ENCODE measurements at places on chromosomes 16 and 17.

DNA sequence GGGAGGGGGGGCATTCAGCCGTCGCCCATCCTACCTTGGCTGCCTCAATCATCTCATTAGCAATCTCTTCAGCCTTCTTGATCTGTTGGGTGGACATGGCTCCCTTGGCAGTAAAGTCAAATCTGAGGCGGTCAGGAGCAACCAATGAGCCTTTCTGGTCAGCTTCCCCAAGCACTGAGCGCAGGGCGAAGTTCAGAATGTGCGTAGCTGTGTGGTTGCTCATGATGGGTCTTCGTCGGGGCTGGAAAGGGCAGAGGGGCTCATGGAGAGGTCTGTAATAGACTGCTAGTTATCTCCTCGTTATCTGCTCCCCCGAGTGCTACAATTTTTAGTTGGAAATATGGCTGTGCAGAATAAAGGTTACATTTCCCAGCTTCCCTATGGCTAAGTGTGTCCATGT lies 7.2 kb upstream of the EXOSC6 start:
- no peak for DNase-seq

DNA sequence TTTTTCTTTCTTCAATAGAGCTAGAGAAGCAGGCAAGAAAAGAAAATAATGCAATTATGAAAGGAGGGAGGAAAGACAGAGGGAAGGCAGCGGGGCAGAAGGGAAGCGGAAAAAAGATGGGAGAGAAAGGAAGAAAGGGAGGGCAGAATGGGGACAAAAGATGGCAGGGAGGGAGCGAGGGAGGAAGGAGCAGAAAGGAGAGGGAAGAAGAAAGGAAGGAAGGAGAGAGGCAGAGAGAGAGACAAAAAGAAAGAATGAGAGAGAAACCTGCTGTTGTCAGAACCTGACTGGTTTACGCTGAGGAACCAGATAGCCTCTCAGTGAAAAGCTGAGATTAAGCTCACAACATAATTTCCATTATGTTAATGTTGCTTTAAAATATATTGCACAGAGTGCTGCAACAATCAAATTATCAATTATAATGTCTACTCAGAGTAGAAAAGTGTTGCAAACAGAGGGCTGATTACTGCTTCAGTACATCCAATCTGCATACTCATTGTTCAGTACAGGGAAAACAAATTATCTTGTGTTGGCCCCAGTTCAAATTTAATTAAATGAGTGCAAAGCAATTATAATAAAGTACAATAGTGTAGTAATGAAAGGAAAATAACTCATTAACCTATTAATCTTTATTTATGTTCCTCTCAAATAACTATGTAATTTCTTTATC lies 32.0 kb upstream of the TOX3 start:
- DNase-seq, result no peak

- DNase-seq, result no peak
Measured at GRCh38 chr16:49081554-49081953, 200.1 kb downstream of the CBLN1 start.

DNA sequence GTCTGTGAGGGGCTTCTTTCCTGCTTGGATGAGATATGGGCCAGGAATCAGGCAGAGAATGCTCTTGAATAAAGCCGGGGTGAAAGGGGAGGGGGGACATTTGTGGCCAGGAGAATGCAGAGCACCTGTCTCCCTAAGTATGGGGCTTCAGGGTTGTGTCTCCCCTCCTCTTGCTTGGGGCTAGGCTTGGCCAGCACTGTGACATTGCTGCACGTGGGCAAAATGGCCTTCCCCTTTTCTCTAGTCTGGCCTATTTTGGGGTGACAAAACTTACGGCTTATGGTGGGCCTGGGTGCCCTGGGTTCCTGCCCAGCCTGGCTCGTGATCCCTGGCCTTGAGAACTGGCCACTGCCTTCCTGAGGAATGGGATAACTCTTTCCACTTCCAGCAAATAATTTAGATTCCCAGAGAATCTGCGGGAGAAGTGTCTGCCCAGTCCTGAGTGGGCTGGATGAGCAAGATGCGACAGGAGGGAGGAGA lies 5.6 kb downstream of the NFE2L1 start:
- DNase-seq, result no peak

DNA sequence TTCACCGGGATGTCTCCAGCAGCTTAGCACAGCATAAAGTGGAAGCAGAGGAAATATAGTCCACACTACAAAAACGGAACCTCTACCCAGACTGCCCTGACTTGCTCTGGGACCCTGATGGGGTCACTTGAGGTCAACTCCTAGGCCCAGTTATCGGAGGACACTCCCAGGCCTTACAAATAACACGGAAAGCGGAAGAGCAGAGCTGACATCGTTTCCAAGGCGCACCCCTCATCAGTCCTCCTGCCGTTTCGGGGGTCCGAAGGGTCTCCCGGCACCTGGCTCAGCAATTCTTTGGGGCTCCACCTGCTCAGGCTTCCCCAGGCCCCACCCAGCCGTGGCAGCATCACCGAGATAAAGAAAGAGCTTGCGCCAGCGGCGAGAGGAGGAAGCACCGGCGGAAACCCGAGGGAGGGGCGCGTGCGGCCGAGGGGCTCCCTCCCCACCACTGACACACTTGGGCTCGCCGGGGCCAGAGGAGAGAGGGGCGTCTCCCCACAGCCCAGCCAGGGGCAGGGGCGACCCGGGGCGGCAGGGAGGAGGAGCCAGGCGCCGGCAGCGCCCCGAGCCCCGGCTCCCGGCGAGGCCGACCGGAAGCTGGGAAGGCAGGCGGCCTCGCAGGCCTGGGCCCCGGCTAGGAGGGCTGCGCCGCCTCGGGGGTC lies 727 bp downstream of the CORO7 start:
- peak; percentile 56 for DNase-seq

GRCh38 chr16:73047536-73048291 lies at the start of gene ZFHX3:
Gene ZFHX3, minus strand, starts transcription at chr16:73048128. Its CDS starts 87,983 bp downstream, at chr16:72960145.
- peak; percentile 50 for DNase-seq

GRCh38 chr16:14310519-14310991 lies 239.4 kb downstream of the MRTFB start:
- DNase-seq, result no peak

GRCh38 chr17:29248845-29249244 lies 2.2 kb downstream of the CRYBA1 start:
- DNase-seq, result no peak

Data from NCI-H146 (cell line).